ENCODE measurements at places on chromosomes 11 and 22.

DNA sequence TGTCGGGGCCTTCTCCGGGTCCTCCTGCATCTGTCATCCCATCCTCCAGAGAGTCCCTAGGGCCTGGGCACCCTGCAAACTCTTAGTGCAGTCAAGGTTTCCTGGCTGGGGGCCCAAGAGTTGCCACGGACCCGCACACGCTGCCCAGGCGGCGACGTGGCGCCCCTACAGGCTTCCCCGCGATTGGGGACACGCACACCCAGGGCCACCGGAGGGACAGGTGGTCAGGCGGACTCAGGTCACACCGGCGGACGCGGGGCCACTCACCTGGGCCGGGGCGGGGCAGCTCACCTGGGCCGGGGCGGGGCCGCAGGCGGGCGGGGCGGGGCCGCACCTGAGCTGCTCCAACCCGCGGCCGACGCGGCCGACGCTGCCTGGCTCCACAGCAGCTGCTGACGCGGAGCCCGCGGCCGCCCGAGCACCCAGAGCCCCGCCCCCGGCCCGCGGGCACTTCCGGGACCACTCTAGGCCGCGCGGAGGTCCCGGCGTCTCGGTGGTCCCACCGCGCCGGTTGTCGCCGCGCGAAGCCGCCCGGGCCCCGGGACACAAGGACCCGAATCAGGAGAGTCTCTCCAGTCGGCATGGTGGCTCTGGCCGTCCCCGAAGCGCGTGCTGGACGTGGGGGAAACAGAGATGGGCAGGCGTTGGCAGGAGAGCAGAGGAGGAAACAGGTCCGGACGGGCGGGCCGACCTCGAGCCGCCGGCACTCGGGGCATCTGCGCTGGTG is at the start of gene ZNF70:
Gene ZNF70, minus strand, starts transcription at position 399 of the 727 bp plus-strand sequence. CDS start 5,972 bp downstream, outside the sequence.
- DNase-seq: peak; percentile 76

GRCh38 chr11:65301491-65302329 is 13.0 kb upstream of the CDC42EP2 start:
- no peak for DNase-seq

DNA sequence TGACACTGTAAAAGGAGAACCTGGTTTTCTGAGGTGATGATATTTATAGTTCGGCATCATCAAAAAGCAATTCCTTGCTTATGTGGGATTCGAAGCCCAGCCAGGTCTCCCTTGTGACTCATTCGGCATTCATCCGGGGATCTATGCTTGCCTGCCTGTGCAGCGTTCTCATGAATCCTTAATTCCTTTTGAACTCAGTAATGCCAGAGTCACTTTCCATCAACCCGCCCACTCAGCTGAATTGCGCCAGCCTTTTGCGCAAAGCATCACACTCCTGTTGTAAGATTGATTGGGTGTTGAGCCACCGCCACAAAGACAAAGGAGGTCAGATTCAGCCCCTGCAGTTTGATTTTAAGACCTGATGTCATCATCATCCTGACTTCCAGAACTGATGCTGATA is 128.6 kb downstream of the SLC17A6 start:
- DNase-seq: peak; percentile 86

DNA sequence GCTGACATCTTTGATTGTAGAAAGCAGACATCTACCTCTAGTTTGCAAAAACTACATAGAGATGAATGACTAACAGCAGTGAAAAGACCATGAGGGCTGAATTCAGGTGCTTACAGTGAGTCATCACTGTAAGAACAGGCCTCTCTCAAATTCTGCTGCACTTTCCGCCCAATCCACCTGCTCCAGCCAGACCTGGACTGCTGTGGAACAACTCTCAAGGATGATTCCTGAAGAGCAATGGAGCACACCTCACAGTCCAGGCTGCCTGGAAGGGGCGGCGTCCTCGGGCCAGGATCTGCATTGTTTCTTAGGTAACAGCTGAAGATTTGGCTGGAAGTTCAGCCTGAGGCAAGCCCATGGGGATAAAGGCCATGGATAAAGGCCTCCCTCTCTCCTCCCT is 15.1 kb downstream of the APOL2 start:
- DNase-seq: no peak

DNA sequence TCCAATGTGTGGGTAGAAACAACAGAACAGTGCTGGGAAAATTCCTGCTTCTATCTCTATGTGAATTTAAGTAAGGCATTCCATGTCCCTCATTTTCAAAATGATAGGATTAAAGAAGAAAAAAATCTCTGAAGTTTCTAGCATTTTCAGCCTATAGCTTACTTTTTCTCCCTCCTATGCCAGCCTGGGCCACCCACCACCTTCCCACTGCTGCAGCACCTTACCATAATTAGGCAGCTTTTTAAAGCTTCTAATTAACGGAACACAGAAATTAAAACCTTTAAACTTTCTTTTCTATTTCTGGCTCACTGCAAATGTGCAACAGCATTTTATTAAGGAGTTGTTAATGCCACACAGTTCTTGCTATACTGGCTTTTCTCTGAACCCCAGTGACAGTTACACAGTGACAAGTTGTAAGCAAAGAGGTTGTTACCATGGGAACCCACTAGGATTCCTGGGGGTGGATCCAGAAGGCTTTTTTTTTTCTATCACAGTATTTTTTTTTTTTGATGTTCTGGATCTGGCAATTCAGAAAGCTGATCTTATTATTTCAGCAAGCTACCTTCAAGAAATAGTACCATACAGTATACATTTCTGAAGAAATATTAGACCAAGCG is 20.2 kb downstream of the CELF1 start:
- DNase-seq: no peak

DNA sequence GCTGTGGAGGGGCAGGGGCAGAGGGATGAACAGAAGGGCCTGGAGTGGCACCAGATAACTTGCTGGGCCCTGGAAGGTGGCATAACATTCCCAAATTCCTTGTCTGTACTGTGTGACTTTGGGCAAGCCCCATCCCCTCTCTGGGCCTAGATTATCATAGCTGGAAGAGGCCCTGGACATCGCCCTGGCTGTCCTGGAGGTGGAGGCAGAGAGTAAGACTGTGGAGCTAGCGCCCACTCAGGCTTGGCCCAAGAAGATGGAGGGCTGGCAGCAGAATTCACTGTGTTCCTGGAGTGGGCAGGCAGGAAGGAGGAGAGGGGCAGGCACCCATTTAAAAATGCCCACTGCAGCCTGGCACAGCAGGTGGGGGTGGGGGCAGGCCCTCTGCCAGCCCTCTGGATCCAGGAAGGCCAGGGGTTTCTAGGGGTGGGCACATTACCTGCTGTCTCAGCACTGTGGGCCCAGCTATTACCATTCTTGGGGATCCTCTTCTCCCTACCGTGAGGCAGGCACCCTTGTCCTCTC is 22.6 kb downstream of the ARHGEF17 start:
- no peak for DNase-seq

- no peak for DNase-seq
These were observed 34.3 kb downstream of the CYB5R2 start for GRCh38 chr11:7638710-7639642.

DNA sequence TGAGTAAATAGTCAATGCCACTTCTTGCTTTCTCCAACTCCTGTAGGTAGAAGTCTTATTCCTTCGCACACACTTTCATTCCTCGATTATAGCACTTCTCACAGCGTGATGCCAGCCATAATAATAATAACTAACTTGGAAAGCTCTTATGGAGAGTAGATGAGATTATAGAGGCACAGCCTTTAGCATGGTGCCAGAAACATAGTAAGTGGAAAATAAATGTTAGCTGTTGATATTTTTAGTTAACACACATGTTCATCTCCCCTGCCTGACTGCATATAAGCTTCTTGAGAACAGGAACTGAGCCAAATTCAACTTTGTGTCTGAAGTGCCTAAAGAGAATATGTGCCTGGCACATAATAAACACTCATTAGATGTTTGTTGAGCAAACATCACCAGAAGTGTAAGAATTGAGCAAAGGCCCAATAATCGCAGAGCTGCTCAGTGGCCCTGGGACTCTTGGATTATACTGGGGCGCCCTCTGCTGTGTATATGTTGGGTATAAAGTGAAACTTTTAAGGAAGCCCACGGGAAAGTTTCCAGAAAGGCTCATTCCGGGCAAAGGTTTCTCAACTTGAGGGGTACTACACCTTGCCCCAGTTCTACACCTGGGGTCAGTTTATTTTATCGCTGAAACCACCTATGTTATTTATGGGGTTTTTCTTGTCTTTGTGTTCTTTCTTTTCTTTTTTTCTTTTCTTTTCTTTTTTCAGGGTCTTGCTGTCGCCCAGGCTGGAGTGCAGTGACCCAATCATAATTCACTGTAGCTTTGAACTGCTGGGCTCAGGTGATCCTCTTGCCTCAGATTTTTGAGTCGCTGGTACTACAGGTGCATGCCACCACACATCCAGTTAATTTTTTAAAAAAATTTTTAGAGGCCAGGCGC is 22.3 kb downstream of the SLN start:
- peak; percentile 71 for DNase-seq

- no peak for DNase-seq
These were observed 6.4 kb downstream of the UNC93B1 start for GRCh38 chr11:67997475-67997921.

DNA sequence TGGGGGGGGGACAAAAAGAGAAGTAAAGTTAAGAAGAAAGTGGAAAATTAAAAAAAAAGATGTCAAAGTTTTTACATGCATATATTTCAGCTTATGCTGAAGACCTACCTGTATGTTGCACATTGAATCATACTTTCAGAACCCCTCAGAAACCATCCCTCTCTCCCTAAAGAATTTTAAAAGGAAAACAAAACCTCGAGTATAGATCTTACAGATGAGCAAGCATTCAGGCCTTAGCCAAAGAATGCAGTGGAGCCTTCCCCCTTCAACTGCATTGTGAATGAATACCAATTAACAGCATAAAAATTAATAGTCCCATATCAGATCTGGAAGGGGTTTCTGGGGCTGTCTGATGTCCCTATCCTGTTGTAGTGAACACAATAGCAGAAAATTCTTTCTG is 16.3 kb downstream of the KDELR3 start:
- no peak for DNase-seq

DNA sequence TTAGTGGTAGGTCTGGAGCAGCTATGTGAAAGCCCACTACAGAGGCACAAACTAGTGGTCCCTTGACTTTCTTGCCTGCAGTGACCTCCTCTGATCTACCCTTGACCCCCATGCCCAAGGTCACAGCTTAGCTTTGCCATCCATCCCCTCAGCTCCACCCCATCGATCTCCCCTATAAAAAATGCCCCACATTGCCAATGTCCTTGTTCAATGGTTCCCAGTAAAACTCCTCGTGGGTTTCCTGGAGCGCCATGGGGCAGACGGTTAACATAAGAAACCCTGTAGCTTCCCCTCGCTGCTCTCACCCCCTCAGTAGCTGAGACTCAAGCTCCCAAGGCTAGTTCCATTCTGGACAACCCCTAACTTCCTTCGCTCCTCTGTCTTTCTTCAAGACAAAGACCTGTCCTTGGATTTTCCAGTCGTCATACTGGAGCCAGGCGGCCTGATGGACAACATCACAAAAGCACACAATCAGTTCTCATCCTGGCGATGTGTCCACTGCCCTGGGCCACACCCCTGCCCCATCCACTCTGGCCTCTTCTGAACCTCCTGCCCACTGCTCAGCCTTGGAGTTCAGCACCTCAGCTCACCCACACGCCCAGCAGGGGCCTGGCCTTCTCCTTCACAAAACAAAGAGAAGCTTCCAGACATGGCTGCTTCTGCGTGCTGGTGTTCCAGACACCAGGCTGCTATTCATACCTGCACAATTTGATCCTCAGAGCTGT is 1429.3 kb downstream of the BRD1 start:
- no peak for DNase-seq

DNA sequence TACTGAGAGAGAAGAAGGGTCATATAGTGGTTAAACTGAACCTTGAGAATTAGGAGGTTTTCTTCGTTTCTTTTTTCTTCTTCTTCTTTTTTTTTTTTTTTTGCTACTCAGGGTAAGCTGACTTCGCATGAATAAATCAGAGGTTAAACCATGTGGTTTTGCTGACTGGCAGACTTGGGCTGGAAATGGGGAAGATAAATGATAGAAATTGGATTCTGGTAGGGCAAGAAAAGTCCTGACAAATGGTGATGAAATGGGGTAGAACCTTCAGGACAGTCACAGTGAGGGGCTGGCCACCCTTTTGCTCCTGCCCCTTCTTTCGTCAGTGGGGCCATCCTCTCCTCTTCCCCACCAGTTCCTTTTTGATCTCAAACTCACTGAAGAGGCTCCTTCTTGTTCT is 1.6 kb upstream of the SWAP70 start:
- DNase-seq: no peak

DNA sequence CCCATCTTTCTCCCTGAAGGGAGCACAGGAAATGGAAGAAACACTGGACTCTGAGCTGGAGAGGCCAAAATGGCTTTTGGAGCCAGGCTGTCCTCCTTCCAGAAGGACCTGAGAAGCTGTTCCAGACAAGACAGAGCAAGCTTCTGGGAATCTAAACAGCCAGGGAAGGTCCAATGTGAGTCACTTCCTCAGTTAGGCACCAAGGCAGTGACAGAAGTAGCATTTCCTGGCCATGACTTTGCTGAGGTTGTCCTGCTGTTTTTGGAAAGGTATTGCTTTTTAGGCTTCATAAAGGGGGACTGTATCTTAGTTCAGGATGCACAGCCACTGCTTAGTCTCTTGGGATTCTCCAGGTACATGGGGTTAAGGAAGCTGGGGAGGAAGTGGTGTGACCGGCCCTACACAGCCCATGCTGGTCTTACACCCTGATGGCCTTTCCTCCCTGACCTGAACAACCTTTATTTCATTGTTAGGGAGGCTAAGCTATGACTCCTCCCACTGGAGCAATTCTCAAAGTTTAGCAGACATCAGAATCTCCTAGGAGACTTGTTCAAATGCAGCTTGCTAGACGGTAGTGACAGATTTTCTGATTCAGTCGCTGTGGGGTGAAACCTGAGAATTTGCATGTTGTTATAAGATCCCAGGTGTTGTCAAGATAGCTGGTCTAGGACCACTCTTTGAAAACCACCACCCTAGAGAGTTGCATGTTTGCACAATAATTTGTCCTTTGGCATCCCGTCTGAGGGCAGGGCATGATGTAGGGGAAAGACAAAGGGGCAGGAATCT is 6.8 kb upstream of the INSC start:
- DNase-seq: peak; percentile 19

GRCh38 chr11:20017320-20017719 is 143.0 kb downstream of the DBX1 start:
- DNase-seq: no peak

DNA sequence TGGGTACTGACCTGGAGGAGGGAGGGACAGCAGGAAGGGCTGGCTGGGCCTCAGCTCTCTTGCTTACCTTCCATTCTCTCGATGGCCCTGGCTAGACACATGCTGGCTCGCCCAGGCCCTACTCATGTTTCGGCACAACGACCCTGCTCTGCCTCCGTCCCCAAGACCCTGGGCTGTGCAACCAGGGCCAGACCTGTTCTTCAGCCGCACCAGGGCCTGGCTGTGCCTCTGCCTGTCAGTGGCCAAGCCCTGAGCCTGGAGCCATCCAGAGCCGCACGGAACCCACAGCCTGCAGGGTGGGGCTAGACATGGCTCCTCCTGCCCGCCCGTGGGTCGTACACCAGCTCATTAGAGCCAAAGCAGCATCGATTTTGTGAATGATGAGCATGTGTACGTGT is 47.5 kb downstream of the RTN4R start:
- DNase-seq: no peak

GRCh38 chr11:83951521-83951920 is 665.4 kb upstream of the CCDC90B start:
- no peak for DNase-seq

GRCh38 chr11:69889400-69890318 is 70.4 kb upstream of the FGF3 start:
- DNase-seq: no peak

Measured in astrocyte of the spinal cord (primary cell).